ENCODE measurements at places on chromosomes 12 and 14.

DNA sequence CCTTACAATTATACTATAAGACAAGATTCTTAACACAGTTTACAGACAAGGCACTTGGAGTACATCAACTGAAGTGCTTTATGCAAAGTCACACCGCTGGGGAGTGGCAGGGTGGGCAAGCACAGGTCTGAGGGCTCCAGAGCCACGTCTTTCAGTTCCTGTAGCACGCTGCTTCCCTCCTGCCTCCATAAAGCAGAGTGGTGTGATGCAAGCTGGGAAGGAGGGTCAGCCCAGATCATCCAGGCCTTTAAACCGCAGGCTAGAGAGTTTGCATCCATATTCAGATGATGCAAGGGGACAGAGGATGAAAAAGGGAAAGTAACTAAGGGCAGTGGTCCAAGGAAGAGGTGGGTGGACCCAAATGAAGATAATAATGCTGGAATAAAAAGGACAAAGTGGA is 132.6 kb downstream of the ITPR2 start:
- no peak for DNase-seq

- DNase-seq: no peak
Measured at GRCh38 chr14:26773906-26774593, 176.2 kb upstream of the NOVA1 start.

GRCh38 chr14:77103951-77104350 is 5.9 kb downstream of the CIPC start:
- DNase-seq: no peak

GRCh38 chr12:104485651-104486362 is 29.1 kb downstream of the CHST11 start:
- no peak for DNase-seq

- DNase-seq: no peak
Measured at GRCh38 chr12:97944576-97944975, 482.0 kb downstream of the RMST start.

DNA sequence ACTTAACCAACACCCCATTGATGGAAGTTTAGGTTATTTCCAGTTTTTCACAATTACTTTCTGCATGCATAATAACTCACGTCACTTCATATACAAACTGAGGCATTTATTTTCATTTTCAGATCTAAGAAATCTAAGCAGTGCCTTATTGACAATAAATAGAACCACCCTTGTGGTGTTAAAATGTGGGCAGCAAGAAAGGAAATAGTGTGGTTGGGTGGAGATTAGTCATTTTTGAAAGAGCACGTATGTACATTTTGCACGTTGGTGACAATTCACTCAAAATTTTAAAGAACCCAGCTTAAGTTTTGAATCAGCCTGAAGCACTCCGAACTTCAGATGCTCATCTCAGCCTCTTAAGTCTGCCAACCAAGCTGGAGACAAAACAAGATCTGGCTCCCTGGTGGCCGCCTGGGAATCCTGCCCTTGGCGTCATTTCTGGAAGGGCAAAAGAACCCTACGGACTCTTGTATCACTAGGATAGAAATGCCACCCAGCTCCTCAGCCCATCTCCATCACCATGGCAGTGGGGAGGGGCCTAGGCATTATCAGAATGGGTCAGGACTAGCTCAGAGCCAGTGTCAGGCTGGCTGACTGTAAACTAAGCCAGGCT is 89.5 kb upstream of the BCL2L14 start:
- peak; percentile 30 for DNase-seq

DNA sequence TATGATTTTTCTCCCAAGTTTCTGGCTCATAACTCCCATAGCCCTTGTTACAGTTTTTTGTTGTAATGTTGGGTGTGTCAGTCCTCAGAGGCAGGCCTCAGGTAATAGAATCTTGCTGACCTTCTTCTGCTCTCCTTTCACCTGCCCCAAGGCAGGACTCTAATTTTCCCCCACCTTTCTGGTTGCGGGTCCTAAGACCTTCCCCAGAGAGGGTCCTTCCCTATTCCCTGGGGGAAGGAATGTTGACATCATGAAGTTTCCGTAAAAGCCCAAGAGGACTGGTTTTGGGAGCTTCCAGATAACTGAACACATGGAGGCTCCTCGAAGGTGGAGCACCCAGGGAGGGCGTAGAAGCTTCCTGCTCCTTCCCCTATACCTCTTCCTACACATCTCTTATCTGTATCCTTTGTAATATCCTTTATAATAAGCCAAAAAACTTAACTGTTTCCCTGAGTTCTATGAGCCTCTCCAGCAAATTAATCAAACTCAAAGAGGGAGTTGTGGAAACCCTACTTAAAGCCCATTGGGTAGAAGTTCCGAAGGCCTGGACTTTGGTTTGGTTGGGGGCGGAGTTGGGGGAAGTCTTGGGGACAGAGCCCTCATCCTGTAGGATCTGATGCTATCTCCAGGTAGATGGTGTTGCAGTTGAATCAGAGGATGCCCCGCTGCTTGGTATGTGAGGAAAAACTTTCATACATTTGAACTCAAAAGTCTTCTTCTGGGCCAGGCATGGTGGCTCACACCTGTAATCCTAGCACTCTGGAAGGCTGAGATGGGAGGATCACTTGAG is 9.0 kb upstream of the TMED10 start:
- DNase-seq: no peak

DNA sequence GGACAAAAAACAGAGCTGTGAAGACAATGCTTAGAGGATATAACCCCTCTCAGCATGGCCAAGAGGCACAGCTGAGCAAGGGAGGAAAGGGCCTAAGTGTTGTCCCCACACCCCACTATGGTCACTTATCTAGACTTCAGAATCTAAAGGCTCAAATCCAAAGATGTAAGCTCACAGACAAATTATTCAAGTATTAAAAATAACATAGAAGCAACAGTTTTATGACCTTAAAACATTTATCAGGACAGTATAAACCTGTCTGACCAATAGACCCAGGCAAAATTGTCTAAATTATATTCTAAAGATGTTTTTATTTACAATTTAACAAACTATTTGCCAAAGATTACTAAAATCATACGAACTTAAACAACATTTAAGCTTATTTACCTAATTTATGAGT is 28.1 kb upstream of the PRICKLE1 start:
- DNase-seq: no peak

Data from stimulated activated CD4-positive, alpha-beta T cell treated with anti-CD3 and anti-CD28 coated beads, Interleukin-12 subunit alpha, Interleukin-12 subunit beta, amount 100 ng/mL, for 4 hours (primary cell).